ENCODE measurements at places on chromosomes 3 and 15.

GRCh38 chr15:27165590-27165989 lies 194.6 kb downstream of the GABRG3 start:
- DNase-seq, result no peak

DNA sequence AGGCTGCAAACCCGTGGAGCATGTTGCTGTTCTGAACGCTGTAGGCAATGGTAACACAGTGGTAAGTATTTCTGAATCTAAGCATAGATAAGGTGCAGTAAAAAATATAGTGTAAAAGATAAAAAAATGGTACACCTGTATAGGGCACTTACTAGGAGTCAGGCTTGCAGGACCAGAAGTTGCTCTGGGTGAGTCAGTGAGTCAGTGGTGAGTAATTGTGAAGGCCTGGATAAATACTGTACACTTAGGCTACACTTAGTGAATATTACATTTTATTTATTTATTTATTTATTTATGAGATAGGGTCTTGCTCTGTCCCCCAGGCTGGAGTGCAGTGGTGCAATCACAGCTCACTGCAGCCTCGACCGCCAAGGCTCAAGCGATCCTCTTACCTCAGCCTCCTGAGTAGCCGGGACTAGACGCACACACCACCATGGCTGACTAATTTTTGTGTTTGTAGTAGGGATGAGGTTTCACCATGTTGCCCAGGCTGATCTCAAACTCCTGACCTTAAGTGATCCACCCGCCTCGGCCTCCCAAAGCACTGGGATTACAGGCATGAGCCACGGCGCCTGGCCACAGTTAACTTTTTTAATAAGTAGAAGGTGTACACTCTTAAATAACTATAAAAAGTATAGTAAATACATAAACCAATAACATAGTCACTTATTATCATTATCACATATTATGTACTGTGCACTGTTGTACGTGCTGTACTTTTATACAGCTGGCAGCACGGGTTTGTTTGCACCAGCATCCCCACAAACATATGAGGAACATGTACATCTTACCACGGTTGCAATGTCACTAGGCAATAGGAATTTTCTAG lies 155.1 kb downstream of the IGF1R start:
- DNase-seq, result no peak

DNA sequence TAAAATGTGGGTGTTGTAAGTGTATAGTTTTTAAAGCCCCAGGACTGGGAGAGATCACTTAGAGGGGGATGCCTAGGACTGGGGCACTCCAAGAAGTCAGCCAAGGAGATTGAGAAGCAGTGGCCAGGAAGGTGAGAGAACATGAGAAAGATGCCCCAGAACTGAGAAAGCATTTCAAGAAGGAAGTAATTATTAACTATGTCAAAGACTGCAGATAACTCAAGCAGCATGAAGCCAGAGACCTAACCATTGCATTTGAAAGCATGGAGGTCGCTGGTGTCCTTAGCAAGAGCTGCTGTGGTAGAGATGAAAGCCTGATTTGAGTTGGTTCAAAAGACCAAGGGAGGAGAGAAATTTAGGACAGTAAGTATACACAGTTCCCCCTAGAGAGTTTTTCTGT lies 30.6 kb upstream of the SLC2A2 start:
- DNase-seq, result no peak

DNA sequence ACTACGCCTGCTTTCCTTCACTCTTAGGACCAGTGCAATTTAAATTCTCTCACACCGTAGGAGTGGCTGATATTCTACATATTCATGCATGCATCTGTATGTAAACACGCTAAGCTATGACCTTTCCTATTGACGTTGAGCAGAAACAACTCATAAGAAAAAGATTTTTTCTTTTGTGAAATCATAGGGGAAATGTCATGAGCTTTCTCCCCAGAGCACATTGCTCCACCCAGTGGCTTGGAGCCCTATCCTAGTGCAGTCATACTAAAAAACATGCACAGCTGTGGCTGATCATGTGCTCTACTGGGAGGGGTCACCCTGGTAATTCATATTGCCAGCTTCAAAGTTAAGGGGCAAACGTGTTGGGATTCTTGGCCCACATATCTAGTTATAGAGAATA lies 1.8 kb upstream of the MESD start:
- no peak for DNase-seq
